ENCODE measurements at places on chromosomes 11 and 22.

GRCh38 chr11:106656646-106657045 is 361.6 kb downstream of the GUCY1A2 start:
- no peak for DNase-seq

DNA sequence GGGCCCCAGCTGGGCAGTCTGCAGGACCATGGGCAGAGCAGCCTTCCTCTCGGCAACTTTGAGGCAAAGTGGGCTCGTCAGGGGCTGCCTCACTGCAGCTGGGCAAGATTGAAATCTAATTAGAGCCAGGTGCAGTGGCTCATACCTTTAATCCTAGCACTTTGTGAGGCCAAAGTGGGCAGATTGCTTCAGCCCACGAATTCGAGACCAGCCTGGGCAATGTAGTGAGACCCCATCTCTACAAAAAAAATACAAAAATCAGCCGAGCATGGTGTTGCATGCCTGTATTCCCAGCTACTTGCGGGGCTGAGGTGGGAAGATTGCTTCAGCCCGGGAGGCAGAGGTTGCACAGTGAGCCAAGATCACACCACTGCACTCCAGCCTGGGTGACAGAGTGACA is 34.2 kb downstream of the ARHGAP8 start:
- DNase-seq: no peak

- no peak for DNase-seq
Observed at GRCh38 chr11:2587976-2588748, 111.6 kb downstream of the KCNQ1OT1 start.

- DNase-seq: no peak
Observed at GRCh38 chr22:48299801-48300200, 1527.9 kb downstream of the BRD1 start.

DNA sequence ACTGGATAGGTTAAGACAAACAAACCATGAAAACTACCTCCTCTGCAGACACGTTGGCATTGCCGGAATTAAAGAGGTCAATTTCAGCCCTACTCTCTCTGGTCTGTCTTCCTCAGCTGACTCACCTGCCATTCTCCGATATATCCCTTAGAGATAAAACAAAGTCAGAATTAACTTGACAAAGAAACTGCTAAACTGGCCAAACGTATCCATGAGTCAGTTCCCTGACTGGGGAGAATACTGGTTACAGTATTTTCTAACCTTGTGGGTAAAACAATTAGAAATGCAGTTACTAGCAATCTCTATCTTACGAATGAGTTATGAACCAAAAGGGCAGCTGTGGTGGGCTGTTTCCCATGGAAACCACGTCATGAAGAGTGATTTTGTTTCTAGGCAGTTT is 96.2 kb downstream of the RDX start:
- no peak for DNase-seq

- no peak for DNase-seq
Observed at GRCh38 chr11:119471329-119471728, 48.4 kb upstream of the THY1 start.

GRCh38 chr22:29353286-29353685 is 35.1 kb downstream of the AP1B1 start:
- DNase-seq: no peak

DNA sequence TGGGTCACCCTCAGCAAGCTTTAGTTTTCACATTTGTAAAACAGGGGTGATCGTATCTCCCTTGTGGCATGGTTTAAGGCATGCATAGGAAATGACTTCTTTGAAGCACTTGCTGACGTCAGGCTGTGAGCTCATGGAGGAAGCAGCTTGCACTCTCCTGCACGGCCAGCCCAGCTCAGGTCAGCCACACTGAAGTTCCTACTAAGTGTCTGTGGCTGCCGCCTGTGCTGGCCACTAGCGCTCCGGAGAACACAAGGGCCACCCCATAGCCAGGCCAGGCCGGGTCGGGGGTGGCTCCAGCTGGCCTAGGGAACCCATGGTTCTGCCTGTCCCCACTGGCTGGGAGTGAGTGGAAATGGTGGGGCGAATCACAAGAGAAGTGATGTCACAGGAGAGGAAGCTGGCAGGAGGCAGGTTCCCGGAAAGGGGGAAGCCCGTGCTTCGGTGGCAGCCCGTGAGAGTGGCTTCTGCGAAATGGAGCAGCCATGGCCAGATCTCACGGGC is 28.2 kb downstream of the KCTD17 start:
- no peak for DNase-seq
